ENCODE measurements at places on chromosomes 1 and 21.
A peak's percentile ranks its signal among the peaks of the same experiment; 100 is the strongest.

DNA sequence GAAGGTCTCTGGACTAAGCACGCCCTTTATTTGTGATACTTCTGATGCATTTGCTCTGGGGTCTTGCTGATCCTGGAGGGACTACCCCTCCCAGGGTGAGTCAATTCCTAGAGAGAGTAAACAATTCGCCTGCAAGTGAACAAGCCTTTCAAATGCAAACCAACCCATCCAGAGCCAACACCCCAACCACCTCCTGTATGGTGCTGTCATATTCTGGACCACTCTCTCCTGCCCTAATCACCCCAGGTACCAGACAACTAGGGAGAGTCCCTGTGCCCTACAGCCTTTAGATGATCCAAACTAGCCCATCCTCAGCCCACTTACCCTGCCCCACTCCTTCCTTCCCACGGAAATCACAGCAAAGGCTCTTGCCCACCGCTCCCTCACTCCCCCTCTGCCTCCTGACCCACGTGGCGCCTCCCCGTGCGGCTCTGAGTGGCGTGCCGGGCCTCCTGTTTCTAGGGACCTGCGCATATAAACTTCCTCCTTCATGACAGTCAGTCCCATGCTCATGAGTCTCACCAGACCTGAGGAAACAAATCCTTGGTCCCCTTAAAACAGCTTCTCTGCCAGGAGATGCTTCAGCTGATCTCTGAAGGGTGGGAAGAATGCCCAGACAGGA lies 37.2 kb downstream of the ACTA1 start:
- no peak for DNase-seq

GRCh38 chr1:9319789-9320519 lies 27.3 kb downstream of the SPSB1 start:
- no peak for DNase-seq

GRCh38 chr1:112325504-112325903 lies 70.5 kb upstream of the CTTNBP2NL start:
- DNase-seq = no peak

DNA sequence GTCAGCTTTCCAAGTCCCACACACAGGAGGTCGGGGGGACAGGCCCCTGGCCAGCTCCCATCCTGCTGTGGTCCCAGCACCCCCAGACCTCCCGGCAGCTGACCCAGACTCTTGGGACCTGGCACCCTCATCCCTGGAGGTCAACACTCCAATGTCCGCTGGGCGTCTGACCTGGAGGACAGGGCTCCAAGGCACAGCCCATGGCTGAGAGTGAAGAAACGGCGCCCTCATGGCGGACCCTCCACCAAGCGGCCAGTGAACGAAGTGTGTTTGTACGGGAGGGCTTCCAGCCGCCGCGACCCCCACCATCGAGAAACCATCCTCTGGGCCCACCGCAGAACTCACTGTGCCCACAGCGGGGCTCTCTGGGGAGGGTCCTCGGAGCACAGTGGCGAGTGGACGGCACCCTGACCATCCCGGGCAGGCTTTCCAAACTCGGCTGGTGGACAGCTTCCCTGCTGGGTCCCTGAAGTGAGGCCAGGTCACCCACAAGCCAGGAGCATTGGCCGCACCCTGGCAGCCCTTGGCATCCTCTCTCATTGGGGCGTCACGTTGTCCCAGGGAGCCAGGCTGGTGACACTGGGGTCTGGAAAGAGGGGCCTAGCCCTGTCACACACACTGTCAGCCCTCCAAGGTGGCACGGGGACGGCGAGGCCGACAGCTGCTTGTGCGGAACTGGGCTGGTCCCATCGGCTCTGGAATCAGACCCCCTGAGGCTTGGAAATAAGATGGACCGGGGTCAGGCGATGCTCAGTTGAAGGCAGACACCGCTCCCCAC lies 47.8 kb upstream of the COL6A2 start:
- no peak for DNase-seq

DNA sequence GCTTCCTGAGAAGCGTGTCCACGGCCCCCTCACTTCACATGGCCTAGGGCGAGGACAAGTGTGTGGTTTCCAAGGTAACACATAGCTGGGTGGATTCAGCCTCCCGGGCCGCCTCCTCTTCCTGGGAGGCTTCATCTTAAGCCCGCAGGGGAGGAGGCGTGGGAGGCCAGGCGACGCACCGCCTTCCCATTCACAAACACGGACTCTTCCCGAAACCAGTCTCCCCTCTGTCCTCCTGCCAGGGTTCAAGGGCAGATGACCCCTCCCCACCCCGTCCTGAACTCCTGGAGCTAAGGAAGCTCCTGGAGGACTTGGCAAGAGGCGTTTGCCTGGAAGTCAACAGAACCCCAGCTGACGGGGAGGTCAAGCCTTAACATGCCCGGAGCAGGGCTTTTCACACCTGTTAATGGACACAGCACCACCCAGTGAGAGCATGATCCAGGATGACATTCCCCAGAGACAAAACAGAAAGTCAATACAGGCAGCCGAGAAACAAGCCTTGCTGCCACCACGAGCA lies 56.7 kb downstream of the KCNN3 start:
- DNase-seq = no peak

- DNase-seq = no peak
These were observed 327.5 kb downstream of the KCTD3 start for GRCh38 chr1:215894617-215895016.

- no peak for DNase-seq
These were observed 78.5 kb downstream of the BCAR3 start for GRCh38 chr1:93603106-93603505.

GRCh38 chr21:42108554-42109340 lies 37.6 kb downstream of the UMODL1 start:
- DNase-seq = no peak

DNA sequence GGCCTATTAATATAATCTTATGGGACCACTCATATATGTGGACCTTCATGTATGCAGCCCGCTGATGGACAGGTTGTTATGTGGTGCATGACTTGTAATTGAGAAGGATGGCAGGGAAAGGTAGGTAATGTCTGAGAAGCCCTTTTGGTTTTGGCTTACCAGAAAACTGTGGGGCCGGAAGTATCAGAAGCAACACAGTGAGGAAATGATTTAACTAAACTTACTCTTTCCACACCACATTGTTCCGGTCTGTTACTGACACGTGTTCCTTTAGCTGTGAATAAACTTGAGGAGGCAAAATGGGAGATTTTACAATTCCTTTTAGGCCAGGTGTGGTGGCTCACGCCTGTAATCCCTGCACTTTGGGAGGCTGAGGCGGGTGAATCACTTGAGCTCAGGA lies 32.4 kb downstream of the KIF1B start:
- DNase-seq = no peak

DNA sequence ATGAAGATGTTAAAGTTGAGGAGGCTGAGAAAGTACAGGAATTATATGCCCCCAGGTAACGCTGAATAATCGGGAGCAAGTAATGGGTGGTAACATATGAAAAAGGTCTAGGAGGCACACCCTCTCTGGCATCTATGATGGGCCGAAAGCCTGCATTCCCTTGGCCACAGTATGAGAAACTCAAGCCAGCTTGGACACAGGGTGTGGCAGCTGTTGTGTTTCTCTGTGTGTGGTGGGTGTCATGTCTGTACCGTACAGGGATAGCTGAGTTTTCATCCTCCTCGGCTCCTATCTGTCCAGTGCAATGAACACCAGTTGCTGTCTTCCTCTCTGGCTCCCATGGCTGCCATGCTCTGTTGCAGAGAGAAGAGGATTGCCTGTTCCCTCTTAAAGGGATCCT lies 32.9 kb downstream of the NBPF3 start:
- DNase-seq = no peak

GRCh38 chr1:162847839-162848453 lies 13.0 kb downstream of the CCDC190 start:
- peak; percentile 64 for DNase-seq

- no peak for DNase-seq
These were observed 1.5 kb upstream of the DNAJB4 start for GRCh38 chr1:78003070-78003746.

GRCh38 chr1:29784276-29785136 lies 548.2 kb downstream of the PTPRU start:
- DNase-seq = no peak

DNA sequence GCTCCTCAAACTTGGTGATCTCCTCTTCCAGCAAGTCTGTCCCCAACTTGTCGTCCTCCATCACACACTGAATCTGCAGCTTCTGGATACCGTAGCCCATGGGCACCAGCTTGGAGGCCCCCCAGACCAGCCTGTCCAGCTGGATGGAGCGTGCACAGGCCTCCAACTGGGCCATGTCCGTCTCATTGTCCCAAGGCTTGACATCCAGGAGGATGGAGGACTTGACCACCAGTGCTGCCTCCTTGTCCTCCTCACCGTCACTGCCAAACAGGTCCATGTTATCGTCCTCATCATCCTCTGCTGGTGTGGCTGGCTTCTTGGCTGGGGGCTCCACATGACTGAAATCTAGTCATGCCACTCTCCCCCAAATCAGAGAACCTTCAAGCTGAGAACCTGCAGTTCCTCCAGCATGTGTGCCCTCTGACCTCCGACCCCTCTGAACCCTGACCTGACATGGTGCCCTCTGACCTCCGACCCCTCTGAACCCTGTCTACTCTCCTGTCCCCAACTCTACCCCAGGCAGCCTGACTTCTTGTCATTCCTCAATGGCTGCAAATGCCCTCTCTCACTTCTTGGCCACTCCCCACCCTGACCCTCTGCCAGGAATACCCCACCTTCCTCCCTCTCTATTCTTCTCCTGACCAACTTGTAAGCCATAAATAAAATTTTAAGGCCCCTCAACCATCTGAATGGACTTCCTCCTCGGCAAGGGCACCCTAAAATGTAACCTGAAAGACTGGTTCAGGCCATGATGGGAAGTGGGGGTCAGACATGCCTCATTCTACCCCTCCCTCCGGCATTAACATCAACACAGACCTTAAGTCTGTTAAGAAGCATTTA lies 275.7 kb upstream of the C1orf174 start:
- DNase-seq = no peak

GRCh38 chr1:1914971-1915692 lies at the start of gene CALML6:
Gene CALML6, plus strand, starts transcription at chr1:1915260. Its CDS starts 21 bp downstream, at chr1:1915281.
- no peak for DNase-seq

DNA sequence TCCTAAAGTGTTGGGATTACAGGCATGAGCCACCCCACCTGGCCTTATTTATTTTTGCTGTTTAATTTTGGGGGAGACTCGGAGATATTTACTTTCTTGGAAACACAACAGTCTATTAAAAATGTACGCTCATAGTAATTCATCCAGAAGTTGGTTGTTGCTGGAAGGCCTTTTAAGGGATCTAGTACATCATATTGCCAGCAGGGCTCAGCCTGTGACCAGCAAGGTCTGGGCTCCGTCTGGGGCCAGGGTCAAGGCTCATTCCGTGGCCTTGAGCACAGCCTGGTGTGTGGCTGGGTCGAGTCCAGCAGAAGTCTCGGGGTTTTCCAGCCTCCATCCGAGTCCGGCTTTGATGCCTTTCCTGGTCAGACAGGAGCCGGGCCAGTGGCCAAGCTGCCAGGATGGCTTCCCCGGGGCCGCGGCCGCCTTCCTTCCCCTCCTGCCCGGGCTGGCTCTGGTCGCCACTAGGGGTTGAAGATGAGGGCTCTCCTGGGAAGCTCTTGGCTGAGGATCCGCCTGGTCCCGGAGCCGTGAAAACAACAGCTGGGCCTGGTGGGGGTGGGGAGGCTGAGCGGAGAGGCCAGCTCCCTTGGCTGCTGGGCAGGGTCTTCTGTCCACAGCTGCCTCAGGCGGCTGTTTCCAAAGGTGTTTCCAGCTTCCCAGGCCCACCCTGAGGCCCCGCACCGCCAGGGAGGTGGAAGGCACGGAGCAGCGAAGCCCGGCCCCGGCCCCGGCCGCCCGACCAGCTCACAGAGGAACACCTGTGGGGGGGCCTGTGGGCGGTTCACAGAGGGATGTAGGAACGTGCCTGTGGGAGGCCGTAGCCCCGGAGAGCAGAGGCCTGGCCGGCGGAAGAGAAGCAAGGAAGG lies 5.1 kb upstream of the VWA1 start:
- no peak for DNase-seq

GRCh38 chr1:56525489-56526041 lies 53.8 kb downstream of the PLPP3 start:
- DNase-seq = no peak

DNA sequence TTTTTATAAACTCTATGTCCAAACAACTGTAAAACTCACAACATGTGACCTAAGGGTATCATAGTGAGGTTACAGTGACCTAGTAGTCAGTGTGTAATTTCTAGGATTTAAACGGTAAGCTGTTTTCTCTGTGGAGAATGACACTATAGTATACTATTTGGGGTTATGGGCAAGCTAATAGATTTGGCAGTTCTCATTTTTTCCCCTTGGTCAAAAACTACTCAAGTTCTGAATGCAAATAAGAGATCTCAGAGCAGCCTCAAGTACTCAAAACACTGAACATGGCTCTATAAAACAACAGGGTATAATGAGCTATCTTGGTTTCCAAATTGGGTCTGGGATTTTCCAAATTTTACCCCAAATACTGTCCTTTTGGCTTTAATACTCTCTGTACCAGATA lies 88.5 kb upstream of the HMCN1 start:
- no peak for DNase-seq

DNA sequence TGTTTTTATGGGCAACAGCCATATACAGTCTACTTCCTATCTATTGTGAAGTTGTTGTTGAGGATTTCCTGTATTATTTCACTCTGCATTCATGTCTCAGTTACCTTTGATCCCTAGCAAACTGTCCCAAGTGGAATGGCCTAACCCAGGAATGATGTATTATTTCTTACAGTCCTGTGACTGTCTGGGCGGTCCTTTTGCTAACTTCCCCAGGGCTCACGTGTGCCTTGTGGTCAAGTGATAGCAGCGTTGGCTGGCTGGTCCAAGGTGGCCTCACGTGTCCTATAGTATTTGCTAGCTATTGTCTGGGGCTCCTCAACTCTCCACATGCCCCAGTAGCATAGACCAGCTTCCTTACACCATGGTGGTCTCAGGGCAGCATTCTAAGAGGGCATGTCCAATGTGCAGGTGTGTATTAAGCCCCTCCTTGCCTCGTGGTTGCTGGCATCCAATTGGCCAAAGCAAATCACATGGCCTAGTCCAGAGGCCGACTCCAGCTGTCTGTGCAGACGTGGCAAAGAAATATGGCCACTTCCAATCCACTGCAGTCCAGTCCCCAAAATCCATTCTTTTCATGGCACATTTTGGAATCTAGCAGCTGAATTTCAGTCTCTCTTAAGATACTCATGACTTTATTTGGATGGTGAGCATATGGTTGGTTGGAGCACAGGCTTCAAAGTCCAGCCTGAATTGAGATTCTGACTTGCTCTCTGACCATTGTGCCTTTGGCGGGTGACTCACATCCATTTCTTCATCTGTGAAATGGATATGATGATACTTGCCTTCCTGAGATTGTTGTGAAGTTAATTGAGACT lies 94.1 kb downstream of the GALNT2 start:
- no peak for DNase-seq

DNA sequence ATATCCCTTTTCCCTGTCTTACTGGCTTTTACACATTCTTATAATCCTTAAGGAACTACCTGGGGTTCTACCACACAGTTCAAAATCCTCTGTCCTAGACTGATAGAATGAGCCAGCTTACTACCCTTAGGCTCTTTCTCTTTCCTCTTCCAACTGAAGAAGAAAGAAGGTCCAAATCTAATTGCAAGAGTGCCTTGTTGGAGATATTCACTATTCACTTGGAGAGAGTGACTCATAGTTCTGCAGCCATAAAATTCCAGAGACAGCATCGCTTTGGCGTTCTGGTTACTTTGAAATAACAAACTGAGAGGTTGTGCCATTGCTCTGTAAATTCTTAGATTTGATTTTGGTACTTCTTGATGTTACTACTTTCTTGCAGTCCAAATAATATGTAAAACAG lies 4.2 kb downstream of the CADM3 start:
- DNase-seq = no peak

All from activated CD8-positive, alpha-beta memory T cell treated with anti-CD3 and anti-CD28 coated beads for 4 hours (primary cell).